ENCODE measurements at places on chromosomes 7 and 10.

DNA sequence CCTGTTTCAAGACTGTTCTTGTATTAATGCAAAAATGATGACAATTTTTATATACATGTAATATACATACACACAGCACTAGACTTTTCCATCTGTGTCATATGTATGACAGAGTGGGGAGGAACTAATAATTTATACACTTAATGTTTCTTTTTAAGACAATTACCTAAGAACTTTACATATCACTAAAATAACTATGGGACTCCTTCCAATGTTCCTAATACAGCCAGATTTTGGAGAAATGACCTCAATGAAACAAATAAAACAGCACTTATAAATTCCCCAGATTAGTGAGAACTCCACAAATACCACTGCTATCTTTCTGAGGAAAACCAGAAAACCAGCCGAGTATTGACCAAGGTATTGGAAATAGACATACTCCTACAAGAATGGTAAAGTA is 199.4 kb downstream of the ELMO1 start:
- no peak for DNase-seq

GRCh38 chr10:47121336-47121735 is 178.7 kb upstream of the GDF10 start:
- no peak for DNase-seq

DNA sequence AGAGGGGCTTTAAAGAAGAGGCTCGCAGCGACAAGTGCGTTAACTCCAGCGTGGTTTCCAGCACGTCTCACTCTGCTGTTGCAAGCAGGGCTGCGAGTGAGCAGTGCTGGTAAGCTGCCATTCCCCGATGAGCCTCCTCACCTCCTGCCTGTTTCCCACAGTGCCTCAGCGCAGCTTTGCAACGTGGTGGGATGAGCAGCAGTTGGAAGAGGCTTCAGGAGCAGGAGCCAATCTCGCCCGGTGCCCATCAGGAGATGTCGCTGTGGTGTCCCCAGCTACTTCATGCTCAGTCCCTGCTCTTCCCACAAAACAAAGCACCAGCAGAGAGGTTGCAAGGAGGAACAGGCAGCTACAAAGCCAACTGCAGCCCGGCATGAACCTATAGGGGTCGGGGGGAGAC is 2.4 kb upstream of the ADARB2 start:
- no peak for DNase-seq

DNA sequence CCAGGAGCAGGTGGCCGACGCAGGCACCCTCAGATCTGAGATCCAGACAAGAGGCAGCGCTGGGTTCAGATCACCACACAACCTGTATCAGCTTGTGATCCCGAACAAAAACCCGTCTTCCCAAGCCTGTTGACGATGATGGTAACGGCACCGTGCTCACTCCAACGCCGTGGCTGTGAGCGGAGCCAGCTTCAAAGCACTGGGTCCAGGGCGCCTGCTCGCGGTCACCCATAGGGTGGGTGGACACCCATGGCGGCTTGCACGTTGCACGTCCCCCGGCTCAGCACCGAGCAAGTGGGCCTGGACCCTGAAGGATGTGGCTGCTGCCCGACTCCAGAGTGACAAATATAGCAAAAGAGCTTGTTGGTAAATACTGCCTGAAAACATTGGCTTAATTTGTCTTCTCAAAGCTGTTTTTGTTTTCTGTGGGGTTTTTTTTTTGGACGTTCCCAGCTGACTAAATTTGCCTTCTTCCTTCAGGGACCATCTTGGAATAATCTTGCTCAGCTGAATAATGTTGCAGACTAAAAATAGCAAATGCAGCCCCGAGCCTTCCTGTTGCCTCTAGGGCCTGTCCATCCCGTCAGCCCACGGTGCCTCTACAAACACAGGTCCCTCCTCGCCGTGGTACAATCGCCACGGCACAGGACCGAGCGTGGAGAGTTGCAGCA is 41.0 kb downstream of the FOXK1 start:
- no peak for DNase-seq

DNA sequence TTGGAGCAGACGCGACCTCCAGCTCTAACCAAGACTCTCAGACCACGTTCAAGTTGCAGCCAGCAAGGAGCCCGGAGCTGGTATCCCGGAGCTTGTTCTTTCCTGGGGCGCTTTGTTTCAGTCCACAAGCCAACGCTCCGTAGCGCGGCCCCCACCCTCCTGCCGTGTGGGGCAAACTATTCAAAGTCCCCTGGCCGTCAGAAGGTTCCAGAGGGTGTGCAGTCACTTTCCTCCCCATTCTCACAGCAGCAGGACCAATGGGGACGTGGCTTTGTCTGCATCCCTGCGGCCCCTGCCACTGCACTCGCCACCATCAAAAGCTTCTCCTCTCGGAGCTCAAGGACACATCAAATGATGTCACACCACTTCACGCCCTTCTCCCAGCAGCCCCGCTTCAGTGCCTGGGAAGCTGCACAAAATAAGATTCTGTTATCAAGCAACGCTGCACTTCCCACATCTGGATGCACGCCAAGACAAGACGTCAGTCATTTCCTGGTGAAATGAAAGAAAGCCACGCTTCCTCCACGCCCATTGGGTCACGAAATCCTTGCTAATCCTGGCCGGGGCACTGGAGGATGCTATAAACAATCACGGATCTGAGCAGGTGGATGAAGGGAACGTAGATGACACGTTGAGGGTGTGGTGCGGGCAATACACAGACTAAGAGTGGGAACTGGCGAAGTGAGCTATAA is 348.2 kb downstream of the PTPRN2 start:
- no peak for DNase-seq

GRCh38 chr7:55173671-55174070 is 154.9 kb downstream of the EGFR start:
- DNase-seq: no peak
